Peyer's patch (tissue), 4 donors: ENCODE measurements at places on chromosomes 1 and 21. TPM values are rescaled to one million over a fixed set of nuclear protein-coding genes. Genes with fewer than 3 reads are reported as not detected.

Gene RYR2
- 2.5 TPM for total RNA-seq

DNA sequence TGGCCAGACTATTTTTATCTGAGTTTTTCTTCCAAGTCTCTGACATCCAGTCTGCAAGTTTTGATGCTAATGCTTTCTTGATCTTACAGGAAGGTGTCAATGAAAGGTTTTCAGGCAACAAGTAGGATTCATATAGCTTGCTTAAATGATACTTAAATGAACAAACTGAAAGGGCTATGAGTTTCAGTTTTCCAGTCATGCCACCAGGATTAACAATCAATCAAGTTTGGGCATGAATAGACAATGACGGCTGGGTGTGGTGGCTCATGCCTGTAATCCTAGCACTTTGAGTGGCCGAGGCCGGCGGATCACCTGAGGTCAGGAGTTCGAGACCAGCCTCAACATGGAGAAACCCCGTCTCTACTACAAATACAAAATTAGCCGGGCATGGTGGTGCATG is 34.3 kb upstream of the SLC16A1 start:
- DNase-seq: no peak
- no peak overlapping the region for H3K27ac ChIP-seq

GRCh38 chr1:200738327-200738948 is at the start of gene CAMSAP2:
Gene CAMSAP2, plus strand, starts transcription at chr1:200738893. Its CDS starts 935 bp downstream, at chr1:200739828.
- peak within 1 kb of the TSS; percentile 87 for H3K27ac ChIP-seq
- H3K27me3 ChIP-seq: no peaks in the 10 kb centered on the region
- H3K4me3 ChIP-seq: peak within 1 kb of the TSS; percentile 80
- H3K36me3 ChIP-seq: no peaks in the 10 kb centered on the region
- peak; percentile 87 for DNase-seq
- H3K4me1 ChIP-seq: no peaks in the 10 kb centered on the region

DNA sequence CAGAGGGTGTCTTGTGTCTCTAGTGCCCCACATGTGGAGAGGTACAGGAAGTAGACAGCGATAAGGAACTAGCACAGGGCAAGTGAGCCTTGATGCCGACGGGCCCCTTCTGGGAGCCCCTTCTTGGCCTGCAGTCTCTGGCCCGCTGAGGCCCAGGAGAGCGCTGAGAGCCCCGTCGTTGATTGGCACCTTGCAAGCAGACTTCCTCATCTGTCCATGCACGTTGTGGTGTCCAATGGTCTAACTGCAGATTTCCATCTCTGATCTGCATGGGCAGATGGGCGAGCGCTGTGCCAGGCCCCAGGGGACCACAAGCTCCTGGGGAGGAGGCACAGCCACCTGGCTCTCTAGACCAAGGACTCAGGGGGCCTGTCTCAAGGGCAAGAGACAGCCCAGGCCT is 32.4 kb downstream of the PLEKHA6 start:
- H3K4me3 ChIP-seq: no peak overlapping the region
- no peaks in the 10 kb centered on the region for H3K27me3 ChIP-seq
- peak; percentile 44 for DNase-seq
- H3K36me3 ChIP-seq: no peaks in the 10 kb centered on the region
- peaks cover 3% of the 10 kb centered on the region for H3K4me1 ChIP-seq

GRCh38 chr1:152968248-152968647 is 2.2 kb upstream of the SPRR4 start:
- H3K4me1 ChIP-seq: no peaks in the 10 kb centered on the region
- no peaks in the 10 kb centered on the region for H3K27me3 ChIP-seq
- DNase-seq: no peak

- no peaks in the 10 kb centered on the region for H3K27me3 ChIP-seq
- no peak overlapping the region for H3K4me3 ChIP-seq
- no peak for DNase-seq
- no peak overlapping the region for H3K27ac ChIP-seq
Measured at GRCh38 chr1:53298045-53298637, 29.7 kb downstream of the LRP8 start.

GRCh38 chr1:174480324-174480723 is 32.6 kb downstream of the GPR52 start:
- no peaks in the 10 kb centered on the region for H3K36me3 ChIP-seq
- no peak overlapping the region for H3K4me3 ChIP-seq
- no peak for DNase-seq
- no peaks in the 10 kb centered on the region for H3K27me3 ChIP-seq

- H3K27me3 ChIP-seq: no peaks in the 10 kb centered on the region
- H3K4me1 ChIP-seq: no peaks in the 10 kb centered on the region
- no peak for DNase-seq
- no peak overlapping the region for H3K27ac ChIP-seq
Measured at GRCh38 chr1:207605444-207606361, 39.2 kb upstream of the CR1L start.

DNA sequence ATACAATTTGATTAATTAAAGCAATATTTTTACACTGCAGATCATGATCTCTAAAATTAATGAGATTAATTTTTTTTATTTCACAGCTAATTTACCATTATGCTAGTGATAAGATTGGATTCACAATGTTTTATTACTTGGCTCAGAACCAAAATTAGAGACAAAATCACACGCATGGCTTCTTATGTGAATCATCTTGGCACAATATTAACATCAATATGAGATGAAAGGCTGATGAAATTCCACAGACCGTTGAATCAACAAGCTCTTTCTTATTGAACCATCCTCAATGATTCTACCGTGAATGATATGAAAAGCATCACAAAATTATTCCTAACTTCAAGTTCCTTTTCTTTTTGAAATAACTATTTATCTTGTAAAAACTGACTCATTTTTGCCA is 544.9 kb downstream of the KCNT2 start:
- no peak for DNase-seq
- no peaks in the 10 kb centered on the region for H3K27me3 ChIP-seq
- H3K4me3 ChIP-seq: no peak overlapping the region
- no peaks in the 10 kb centered on the region for H3K4me1 ChIP-seq

- no peak overlapping the region for H3K27ac ChIP-seq
- H3K36me3 ChIP-seq: no peaks in the 10 kb centered on the region
- H3K4me1 ChIP-seq: no peaks in the 10 kb centered on the region
- H3K4me3 ChIP-seq: no peak overlapping the region
Measured at GRCh38 chr1:159699246-159699645, 15.1 kb downstream of the CRP start.

- no peak overlapping the region for H3K27ac ChIP-seq
- no peaks in the 10 kb centered on the region for H3K27me3 ChIP-seq
- no peak for DNase-seq
Measured at GRCh38 chr1:165052431-165052830, 304.1 kb downstream of the LMX1A start.

DNA sequence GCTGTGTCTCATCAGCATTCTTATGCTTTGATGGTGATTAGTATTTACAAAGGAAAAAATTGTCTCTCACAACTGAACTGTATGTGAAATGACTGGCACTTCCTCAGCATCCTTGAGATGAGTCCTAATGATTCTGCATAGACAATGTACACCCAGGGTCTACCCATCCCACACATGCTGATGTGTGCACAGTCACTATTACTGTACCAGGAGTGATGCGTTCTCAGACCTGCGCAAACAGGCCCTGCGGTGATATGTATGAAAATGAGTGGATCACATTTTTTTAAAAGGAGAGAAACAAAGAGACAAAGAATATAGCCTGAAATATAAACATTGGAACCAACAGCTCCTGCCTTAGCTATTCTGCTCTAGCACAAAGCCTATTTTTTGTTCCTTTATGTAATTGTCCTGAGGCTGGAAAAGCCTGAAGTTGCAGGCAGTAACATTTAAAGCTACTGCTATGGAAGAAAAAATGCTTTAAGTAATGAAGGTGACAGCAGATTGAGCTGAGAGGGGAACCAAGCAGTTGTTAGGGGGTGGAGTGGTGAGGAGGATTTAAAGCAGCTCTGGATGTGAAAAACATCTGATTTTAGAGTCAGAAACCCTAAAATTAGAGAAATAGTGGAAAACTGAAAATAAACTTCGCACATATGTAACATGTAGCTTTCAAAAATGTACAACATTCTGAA is 5.5 kb downstream of the RCAN1 start:
- H3K36me3 ChIP-seq: no peaks in the 10 kb centered on the region
- H3K4me3 ChIP-seq: no peak overlapping the region
- no peaks in the 10 kb centered on the region for H3K4me1 ChIP-seq
- H3K27me3 ChIP-seq: no peaks in the 10 kb centered on the region
- H3K27ac ChIP-seq: no peak overlapping the region

Gene SLAMF6
- 5.6 TPM for total RNA-seq

- no peaks in the 10 kb centered on the region for H3K27me3 ChIP-seq
- no peak overlapping the region for H3K27ac ChIP-seq
Measured at GRCh38 chr1:25772692-25773245, 27.2 kb upstream of the SELENON start.

DNA sequence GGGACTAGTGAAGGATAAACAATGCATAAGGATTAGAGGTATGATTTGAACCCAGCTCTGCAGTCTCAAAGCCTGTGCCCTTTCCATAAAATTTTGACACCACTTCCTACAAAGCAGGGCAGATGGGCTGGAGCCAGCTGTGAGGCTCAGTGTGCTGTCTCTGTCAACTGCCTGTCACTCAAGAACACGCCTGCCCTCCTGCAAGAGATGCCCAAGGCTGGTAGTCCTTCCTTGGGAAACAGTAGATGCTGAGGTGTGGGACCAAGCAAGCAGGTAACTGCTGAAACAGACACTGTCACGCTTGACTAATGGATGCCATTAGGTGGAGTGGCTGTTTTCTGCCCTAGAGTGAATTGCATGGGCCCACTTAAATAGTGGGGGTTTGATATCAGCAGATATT is 402.0 kb downstream of the PTPRU start:
- no peak overlapping the region for H3K27ac ChIP-seq
- no peaks in the 10 kb centered on the region for H3K36me3 ChIP-seq
- no peaks in the 10 kb centered on the region for H3K4me1 ChIP-seq
- DNase-seq: no peak

Gene RHD
- not detected for total RNA-seq

Gene LAX1
- total RNA-seq: 3.3 TPM

DNA sequence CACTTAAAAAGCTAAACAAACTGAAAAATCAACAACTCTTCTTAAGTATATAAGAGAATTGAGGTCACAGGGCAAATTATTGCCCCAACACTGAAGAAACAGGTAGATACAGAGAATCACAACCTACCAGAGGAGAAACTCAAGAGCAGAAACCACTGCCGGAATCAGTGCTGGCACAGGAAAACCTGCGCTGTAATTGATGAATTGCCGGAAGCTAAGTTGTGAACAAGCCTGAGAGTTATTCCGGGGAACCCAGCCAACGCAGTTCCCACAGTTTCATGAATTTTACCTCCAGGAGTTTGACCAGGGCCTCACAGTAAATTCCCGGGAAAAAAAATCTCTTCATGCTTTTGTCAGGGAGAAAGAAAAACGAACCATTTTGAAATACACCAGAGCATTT is 657.1 kb upstream of the BRINP3 start:
- H3K4me3 ChIP-seq: no peak overlapping the region
- H3K36me3 ChIP-seq: no peaks in the 10 kb centered on the region
- no peaks in the 10 kb centered on the region for H3K4me1 ChIP-seq
- no peaks in the 10 kb centered on the region for H3K27me3 ChIP-seq
- H3K27ac ChIP-seq: no peak overlapping the region

- DNase-seq: no peak
- no peak overlapping the region for H3K4me3 ChIP-seq
- H3K36me3 ChIP-seq: no peaks in the 10 kb centered on the region
- H3K27me3 ChIP-seq: no peaks in the 10 kb centered on the region
- H3K4me1 ChIP-seq: no peaks in the 10 kb centered on the region
- H3K27ac ChIP-seq: no peak overlapping the region
Measured at GRCh38 chr1:25486602-25487001, 55.9 kb downstream of the MACO1 start.

DNA sequence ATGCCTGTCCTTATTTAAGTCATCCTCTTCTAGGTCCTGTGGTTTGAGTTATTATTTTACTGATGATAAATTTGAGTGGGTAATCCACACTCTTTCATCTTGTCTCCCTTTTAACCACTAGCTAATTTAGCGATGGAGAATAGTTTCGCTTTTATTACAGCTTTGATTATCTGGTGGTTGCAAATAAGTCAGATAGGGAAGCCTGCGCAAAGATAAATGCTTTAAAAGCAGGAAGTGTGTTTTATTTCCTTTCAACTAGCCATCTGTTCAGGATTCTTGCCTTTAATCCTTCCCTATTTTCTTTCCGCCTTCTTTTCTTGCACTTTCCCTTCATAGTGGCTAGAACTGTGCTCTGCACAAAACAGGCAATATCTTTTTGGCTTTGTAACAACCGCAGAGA is 129.0 kb downstream of the TGFB2 start:
- DNase-seq: no peak
- no peak overlapping the region for H3K27ac ChIP-seq
- H3K4me1 ChIP-seq: no peaks in the 10 kb centered on the region
- no peak overlapping the region for H3K4me3 ChIP-seq
- H3K36me3 ChIP-seq: no peaks in the 10 kb centered on the region

DNA sequence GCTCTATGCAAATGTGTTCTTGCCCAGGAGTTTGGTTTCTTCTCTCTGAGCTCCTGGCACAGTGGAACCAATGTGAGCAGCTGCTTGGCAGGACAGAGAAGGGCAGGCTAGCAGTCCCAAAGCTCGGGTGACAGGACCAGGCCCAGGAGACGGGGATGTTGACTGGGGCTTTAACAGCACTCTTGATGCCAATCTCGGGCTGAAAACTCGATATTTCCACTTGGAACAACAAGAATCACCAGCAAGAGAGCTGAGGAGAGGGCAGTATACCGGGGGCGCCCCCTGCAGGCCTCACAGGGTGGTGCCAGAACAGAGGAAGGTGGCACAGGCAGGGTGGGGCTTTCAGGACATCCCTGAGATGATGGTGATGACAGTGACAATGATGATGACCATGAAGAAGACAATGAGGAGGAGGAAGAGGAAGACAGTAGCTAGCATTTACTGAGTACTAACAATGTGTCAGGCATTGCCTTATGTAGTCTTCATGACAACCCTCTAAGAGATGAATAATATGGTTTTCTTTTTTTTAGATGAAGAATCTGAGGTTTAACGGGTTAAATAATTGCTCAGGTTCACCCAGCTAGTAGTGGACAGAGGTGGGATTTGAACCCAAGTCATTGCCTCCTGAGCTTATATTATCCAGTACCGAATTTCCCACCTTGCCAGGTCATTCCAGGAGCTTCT is 2.7 kb upstream of the KCNJ9 start:
- H3K27me3 ChIP-seq: peaks cover 15% of the 10 kb centered on the region
- H3K4me1 ChIP-seq: no peaks in the 10 kb centered on the region
- no peak overlapping the region for H3K27ac ChIP-seq
- H3K4me3 ChIP-seq: no peak overlapping the region

DNA sequence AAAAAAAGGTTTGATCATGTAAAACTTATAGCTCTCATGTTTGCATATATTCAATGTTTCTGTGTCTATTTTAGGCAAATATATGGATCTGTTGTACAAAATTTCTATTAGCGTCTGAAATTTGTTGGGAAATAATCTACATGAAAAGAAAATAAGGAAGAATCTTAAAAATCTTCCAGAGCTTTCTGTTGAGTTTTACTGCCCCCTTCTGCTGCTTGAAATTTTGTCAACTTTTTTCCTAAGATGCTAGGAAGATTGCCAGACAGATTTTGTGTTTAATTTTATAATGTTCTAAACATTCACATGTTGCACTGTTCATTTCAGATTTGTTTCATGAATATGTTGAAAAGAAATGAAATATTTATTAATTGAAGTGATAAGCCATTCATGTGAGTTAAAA is 2.5 kb upstream of the PTGS2 start:
- DNase-seq: no peak
- no peaks in the 10 kb centered on the region for H3K36me3 ChIP-seq
- no peak overlapping the region for H3K4me3 ChIP-seq
- H3K27me3 ChIP-seq: no peaks in the 10 kb centered on the region
- no peaks in the 10 kb centered on the region for H3K4me1 ChIP-seq
- H3K27ac ChIP-seq: peak overlapping the region; percentile 30
